ENCODE measurements at places on chromosomes 4 and X. TPM values are rescaled to one million over a fixed set of nuclear protein-coding genes. Genes with fewer than 3 reads are reported as not detected.
A peak's percentile ranks its signal among the peaks of the same experiment; 100 is the strongest.

DNA sequence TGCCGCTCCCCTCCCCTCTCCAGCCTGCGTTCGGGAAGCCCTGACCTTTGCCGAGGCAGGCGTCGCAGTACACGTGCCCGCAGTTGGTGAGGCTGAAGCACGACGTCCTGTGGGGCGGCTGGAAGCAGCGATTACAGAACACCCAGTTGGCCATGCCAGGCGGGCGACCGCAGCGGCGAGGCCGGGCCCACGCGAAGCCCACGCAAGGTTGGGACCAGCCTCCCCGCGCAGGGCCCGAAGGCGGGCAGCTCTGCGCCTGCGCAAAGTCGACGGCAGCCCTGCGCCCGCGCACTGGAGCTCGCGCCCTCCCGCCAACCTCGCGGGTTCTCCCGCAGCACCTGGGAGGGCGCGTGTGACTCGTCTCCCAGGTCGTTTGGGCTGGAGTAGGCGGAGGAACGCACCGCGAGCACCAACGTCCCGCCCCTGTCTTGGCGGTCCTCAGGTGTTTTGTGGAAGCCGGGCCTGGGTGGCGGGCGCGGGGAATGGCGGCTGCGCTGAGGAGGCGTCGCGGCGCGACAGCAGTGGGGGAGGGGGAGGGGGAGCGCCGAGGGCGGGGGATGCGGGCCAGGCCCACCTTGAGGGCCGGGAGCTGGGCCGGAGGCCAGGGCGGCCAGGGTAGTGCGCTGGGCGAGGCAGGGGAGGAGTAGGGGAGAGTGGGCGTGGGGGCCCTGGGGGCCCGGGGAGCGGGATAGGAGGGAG, at the start of gene RNF212:
Gene RNF212, minus strand, starts transcription at position 254 of the 699 bp plus-strand sequence. Its CDS starts 100 bp downstream, at position 154.
- DNase-seq, result no peak

GRCh38 chr4:144648042-144648441, 2.1 kb downstream of the HHIP start:
- DNase-seq, result peak; percentile 28

Gene WNK3
- 0.22 TPM for total RNA-seq

DNA sequence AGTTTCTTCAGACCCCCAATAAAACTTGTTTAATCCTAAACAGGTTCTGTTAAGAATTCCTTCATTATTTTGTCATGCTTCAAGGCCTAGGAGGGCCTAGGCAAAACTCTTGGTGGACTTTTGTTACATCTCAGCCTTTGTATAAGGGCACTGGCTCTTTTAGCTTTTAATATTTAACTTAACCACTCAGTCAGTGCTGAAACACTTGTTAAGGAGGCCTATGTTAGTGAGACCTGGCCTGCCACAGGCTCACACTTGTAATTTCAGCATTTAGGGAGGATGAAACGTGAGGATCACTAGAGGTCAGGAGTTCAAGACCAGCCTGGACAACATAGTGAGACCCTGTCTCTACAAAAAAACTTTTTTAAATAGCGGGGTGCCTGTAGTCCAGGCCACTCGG, 32.7 kb upstream of the PGK1 start:
- DNase-seq, result no peak

Gene ERCC6L
- 0.60 TPM for total RNA-seq

DNA sequence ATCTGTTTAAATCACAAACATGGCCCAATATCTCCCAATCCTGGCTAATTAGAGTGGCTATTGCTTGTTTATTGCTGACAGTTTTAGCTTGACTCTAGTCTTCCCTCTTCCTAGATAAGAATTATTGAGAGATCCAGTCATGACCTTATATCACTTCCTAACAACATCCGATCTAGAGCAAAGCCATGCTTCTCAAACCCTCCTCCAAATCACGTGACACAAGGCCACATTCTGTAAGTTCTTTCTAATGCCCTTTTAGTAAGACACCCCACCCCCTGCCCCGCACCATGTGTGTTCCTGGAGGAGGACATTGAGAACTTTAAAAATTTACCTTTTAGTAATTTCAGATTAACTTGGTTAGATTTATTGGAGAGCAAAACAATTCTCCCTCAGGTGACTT, 40.6 kb upstream of the RASSF6 start:
- DNase-seq, result no peak

- no peak for DNase-seq
Observed at GRCh38 chr4:134533068-134533467, 331.5 kb upstream of the PABPC4L start.

DNA sequence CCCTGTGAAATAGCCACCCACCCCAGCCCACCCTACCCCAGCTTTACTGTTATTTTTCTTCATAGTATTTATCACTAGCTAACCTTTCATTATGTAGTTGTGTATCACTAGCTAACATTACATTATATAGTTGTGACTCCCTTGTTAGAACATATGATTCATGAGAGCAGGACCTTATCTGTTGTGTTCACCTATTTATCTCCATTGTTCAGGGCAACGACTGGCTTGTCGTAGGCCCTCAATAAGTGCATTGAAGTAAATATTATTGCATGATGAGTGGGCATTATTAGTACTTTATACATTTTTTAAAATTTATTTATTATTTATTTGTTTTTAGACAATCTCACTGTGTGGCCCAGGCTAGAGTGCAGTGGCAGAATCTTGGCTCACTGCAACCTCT, 4.2 kb downstream of the SMARCAD1 start:
- DNase-seq, result no peak

DNA sequence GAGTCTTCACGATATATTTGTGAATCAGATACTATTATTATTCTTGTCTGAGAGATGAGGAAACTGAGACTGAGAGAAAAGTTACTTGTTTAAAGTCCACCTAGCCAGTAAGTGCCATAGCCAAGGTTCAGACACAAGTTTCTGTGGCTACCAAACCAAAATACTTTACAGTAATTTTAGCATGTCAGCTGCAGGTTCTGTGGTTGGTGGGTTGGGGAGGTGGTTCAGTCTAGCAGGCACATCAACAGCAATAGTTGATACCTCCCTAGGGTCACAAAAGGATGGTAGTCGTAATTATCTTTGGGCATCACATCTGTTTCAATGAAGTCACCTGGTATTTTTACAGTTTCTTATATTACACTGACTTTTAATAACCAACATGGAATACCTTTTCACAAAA, 35.6 kb upstream of the EDA2R start:
- no peak for DNase-seq

- DNase-seq, result no peak
Observed at GRCh38 chrX:46739736-46740135, 19.2 kb downstream of the SLC9A7 start.

Gene HEPH
- total RNA-seq, result 2.4 TPM

DNA sequence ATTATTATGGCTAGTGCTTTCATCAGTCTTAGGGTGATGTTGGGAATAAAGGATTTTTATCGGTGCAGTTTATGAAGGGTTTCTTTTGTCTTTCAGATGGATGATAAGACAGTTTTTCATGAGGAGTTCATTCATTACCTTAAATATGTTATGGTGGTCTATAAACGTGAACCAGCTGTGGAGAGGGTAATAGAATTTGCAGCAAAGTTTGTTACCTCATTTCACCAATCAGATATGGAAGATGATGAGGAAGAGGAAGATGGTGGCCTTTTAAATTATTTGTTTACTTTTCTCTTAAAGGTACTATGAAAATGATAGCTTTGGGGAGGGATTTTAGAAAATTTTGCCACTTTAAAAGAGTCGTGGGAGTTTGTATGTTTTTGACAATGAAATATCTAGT, 1.3 kb downstream of the NCAPG start:
- DNase-seq, result no peak

Gene CCKAR
- not detected for total RNA-seq

- no peak for DNase-seq
Observed at GRCh38 chrX:63585936-63586335, 199.1 kb downstream of the ARHGEF9 start.

- DNase-seq, result no peak
Observed at GRCh38 chrX:136967966-136968365, 65.8 kb downstream of the GPR101 start.

DNA sequence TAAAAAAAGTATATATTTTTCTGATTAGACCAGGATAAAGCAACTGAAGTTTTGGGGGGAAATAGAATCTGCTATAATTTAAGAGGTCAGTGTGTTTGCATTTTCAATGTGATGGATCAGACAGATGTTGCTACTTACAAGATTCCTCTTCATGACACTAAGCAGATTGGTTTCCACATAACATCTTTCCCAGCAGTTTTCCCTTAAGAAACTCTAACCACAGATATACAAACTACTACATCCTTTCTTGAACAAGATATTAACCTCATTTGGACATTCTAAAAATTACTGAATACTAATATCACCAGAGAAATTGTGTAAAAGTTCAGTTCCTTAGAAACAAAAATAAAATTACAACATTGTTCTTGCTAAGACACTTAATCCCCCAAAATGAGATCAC, 106.7 kb upstream of the GUCY1A1 start:
- DNase-seq, result no peak

GRCh38 chrX:633043-633984, 2.7 kb downstream of the SHOX start:
- DNase-seq, result no peak

DNA sequence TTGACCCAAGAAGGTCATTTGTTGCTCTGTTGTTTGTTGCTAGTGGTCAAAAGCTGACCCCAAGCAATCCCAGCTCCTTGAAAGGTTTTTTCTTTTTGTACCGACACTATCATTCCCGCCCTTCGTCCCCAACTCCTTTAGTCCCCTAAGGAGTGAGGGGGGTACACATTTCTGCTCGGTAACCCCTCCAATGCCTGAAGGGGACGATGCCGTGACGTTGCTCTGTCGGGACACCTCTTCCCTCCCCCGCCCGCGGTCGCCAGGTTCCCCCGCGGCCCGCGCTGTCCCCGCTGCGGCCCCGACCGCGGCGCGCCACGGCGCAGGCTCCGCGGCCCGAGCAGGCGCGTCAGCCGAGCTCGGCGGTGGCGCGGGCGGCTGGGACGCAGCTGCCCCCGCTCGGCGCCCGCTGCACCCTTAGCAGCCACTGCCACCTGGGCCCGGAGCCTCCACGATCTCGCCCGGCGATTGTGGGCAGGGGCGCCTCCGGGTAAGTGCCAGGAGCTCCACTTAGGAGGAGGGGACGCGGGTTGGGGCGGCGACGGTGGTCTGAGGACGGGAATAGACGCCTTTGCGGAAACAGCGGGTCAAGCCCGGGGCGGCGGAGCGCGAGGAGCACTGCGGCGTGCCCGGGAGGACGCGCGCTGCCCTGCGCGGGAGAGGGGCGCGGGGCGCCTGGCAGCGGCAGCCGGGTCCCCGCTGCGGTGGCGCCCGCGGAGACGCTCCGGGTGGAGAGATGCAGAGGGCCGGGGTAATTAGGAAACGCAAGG, at the start of gene GLRB:
Gene GLRB, plus strand, starts transcription at position 340 of the 767 bp plus-strand sequence. CDS start 1,875 bp downstream, outside the sequence.
- peak; percentile 68 for DNase-seq

Gene RAB40AL
- 0.20 TPM for total RNA-seq

DNA sequence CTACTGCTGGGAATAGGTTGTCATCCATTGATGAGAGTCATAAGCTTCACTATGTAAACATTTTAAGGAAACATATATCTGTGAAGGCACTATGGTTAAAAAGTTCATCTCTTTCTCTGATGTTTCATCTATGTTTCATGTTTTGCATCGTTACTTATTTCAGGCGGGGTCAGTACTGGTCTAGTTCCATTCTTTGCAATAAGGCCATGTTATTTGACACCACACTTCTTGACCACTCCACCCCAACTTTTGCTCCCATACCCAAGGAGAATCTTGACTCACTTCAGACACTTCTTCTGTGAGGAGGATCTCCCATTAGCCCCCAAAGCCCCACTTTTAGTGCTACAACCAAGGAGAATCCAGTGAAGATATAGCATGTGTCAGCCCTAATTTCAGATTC, 119.4 kb downstream of the GRIA3 start:
- DNase-seq, result no peak

DNA sequence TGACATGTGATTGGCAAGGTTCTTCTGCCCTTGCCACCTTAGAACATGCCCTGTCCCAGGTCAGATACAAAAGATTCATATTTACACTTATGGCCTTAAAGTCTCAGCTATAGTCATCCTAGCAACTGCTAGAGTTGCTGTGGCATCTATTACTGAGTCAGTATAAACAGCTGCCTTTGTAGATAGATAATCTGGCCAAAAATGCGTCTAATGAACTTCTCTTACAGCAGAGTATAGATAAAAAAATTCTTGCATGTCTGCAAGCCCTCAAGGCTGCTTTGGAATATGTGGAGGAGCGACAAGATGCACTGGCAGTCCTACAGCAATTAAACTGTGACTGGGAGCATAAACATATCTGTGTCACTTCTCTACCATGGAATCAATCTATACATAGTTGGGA, 1209.7 kb upstream of the PABPC4L start:
- DNase-seq, result no peak

Gene SERTM2
- not detected for total RNA-seq

GRCh38 chrX:39731735-39732134, 366.0 kb downstream of the BCOR start:
- DNase-seq, result no peak

DNA sequence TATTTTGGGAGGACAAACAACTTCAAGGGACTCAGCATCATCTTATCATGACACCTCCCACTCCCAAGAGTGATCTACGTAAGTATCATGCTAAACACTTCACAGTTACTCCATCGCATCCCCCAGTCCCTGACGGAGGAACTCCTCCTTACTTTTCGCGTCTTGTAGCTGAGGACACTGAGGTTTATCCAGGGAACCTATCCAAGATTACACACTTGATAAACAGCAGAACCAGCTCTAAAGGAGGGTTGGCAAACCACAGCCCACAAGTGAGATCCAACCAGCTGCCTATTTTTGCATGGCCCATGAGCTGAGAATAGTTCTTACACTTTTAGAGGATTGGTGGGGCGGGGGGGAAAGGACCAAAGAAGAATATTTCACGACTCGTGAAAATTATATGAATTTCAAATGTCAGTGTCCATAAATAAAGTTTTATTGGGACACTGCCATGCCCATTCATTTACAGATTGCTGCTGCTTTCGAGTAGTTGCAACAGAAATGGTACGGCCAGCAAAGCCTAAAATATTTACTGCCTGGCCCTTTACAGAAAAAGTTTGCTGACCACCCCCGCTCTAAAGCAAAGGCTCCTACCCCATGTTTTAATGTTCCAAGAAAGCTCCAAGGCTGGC, 47.8 kb downstream of the SEPSECS start:
- DNase-seq, result no peak

GRCh38 chrX:40845331-40845911, 110.1 kb upstream of the MED14 start:
- DNase-seq, result peak; percentile 72

Gene PRIMPOL
- 6.5 TPM for total RNA-seq

- DNase-seq, result no peak
Observed at GRCh38 chrX:30304866-30305265, 4.3 kb downstream of the NR0B1 start.

DNA sequence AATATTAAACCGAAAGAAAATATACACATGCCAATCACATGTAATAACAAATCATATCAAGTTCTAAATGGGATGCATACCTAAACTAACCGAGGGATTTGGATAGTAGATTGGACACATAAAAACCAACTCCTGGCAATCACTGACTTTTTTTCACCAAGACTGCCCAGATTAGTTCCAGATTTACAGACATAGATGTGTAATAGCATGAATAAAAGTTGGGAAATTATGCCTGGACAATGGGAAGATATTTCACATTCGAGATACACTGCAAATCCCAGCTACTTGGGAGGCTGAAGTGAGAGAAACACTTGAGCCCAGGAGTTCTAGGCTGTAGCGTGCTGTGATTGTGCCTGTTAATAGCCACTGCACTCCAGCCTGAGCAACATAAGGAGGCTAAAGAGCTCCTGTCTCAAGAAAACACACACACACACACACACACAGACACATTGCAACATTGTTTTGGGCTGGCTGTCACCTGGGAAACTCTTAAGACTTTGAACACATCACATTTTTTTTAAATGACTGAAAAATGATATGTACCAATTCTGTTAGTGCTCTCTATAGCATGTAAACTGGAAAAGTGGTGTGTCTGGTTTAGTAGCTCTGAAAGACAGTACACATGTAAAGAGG, 5.7 kb downstream of the RAB40A start:
- no peak for DNase-seq
